ENCODE measurements at places on chromosomes 3 and 15.

- no peak for DNase-seq
These were observed 37.8 kb upstream of the SIAH2 start for GRCh38 chr3:150800722-150801121.

DNA sequence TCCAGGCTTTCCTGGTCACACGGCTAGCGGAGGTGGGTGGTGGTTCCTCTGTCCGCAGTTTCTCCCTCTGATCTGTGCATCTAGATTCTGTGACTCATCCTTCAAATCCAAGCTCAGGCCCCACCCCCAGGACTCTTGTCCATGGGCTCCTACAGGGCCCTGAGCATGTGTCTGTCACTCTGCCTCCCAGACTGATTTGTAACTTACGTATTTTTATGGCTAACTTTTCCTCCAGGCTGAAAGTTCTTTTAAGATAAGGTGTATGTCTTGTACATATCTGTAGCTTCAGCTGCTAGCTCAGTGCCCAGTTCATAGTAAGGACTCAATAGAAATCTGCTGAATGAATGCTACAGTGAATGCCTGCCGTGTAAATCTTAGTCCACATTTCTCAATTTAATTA lies 8.0 kb downstream of the ESYT3 start:
- DNase-seq: no peak

- DNase-seq: no peak
These were observed 16.0 kb upstream of the RNU6-1 start for GRCh38 chr15:67855842-67856241.

DNA sequence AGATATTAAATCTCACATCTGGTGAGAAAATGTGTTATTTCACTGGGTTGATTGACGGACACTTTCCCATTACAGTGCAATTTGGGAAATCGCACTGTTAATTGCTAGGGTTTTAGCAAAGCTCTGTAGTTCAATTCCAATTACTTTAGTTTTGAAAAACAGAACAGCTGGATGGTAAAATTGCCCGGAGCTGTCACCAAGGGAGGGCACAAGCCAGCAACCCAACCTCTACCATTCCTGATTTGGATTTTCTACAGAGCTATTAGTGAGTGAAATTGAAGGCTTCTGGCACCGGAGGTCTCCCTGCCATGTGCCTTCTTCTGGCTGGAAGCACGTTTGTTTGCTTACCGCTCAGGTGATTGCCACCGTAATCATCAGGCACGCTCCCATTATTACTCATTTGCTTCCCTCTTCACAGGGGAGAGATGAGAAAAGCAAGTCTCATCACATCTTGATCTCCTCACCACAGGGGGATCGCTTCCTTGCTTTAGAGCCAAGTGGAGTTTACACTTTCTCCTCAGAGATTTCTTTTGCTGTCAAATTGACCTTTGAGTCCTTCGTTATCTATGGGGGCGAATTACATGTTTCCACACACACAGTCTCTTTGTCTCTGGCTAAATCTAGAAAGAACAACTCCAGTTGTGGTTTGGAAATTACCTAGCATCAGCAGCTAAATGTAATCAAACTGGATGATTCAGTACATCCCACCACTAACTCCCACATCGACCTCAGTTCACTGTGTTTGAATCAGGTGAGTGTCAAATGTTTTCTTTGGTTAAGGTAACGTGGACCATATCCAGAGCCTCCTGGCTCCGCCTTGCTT lies 421.7 kb upstream of the GOLIM4 start:
- no peak for DNase-seq

GRCh38 chr15:59436774-59437141 lies 1.2 kb upstream of the FAM81A start:
- no peak for DNase-seq

DNA sequence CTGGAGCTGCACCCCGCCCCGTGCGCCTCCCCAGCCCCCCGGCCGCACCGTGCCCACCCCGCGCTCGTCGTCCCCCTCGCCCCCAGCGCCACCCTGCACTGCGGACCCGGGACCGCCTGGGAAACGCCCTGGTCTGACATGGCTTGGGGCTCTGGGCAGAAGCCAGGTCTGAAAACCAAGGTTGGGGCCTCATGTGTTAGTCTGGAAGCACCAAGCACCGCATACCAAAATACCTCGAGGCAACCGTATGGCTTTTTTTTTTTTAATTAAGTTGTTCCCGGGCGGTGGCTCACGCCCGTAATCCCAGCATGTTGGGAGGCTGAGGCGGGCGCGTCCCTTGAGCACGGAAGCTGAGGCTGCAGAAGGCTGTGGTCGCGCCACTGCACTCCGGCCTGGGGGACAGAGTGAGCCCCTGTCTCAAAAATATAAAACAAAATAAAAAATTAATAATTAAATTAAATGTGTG lies 91.5 kb upstream of the CHD2 start:
- DNase-seq: no peak

DNA sequence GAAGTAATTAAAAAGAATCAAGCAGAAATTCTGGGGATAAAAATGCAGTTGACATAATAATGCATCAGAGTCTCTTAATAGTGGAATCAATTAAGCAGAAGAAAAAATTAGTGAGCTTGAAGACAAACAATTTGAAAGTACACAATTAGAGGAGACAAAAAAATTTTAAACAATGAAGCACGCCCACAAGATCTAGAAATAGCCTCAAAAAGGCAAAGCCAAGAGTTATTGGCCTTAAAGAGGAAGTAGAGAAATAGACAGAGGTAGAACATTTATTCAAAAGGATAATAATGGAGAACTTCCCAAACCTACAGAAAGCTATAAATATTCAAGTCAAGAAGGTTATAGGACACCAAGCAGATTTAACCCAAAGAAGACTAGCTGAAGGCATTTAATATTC lies 113.3 kb downstream of the TBC1D2B start:
- DNase-seq: no peak

- DNase-seq: no peak
These were observed 394.6 kb downstream of the ZNF385D start for GRCh38 chr3:21356402-21356801.

Measured in kidney epithelial cell (primary cell).